ENCODE measurements at places on chromosomes 1 and 21.

- no peak for DNase-seq
These were observed 1.3 kb upstream of the KCNN3 start for GRCh38 chr1:154871374-154871773.

DNA sequence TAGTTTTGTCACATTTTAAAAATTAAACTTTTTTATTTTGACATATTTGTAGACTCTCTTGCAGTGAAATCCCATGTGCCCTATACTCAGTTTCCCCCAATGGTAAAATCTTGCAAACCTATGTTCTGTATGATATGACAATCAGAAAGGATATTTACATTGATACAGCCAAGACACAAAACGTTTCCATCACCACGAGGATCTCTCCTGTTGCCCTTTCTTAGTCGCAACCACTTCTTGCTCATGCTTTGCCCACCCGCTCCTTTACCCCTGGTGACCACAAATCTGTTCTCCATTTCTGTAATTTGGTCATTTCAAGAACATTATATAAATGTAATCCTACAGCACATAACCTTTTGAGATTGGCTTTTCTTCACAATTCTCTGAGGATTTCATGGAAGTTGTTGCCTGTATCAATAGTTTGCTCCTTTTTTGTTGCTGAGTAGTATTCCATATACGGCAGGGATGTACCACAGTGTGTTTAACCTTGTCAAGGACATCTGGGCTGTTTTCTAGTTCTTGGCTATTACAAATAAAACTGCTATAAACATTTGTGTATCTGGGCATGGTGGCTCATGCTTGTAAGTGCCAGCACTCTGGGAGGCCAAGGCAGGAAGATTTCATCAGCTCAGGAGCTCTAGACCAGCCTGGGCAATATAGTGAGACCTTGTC, 14.0 kb upstream of the BATF3 start:
- DNase-seq: no peak

GRCh38 chr21:34147792-34148418, 74.5 kb downstream of the MRPS6 start:
- DNase-seq: no peak

GRCh38 chr21:36396325-36396724, 11.1 kb downstream of the CHAF1B start:
- no peak for DNase-seq

DNA sequence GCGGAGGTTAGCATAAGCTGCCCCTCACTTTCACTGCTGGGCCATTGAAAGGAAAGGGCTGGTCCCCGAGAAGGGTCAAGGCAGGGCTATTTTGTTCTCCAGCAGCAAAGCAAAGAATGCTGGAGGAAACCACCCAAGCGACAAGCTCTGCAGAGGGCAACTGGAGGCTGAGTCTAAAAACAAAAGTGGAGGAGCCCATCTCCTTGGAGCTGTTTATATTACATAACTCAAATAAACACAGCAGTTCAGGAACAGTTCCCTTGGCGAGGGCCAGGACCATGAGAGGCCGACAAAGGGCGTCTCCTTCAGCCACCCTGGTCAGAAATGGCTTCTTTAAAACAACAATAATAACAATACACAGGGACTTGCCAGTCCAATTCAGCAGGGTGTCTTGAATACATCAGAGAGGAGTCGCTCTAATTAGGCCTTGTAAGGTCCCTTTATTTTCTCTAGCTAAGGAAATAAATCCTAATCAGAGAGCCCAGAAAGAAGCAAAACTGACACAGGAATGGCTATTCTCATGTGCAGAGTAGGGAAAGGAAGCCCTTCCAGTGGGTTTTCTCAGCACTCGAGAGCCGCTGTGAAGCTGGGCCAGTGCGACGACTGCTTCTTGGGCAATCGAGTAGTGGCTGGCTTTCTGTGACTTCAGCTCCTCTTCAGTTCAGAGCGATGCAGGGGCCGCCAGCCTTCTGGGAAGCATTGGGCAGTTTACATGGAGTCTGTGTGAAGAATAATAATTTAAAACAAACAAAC, 57.0 kb upstream of the TARBP1 start:
- DNase-seq: no peak
